ENCODE measurements at places on chromosomes 11 and 22.

- peak; percentile 65 for DNase-seq
These were observed 98.8 kb downstream of the MED15 start for GRCh38 chr22:20606041-20606783.

- DNase-seq: no peak
These were observed 143.2 kb downstream of the SBF2 start for GRCh38 chr11:10150800-10151199.

GRCh38 chr11:61281581-61282250 lies 13.4 kb downstream of the VWCE start:
- DNase-seq: no peak

DNA sequence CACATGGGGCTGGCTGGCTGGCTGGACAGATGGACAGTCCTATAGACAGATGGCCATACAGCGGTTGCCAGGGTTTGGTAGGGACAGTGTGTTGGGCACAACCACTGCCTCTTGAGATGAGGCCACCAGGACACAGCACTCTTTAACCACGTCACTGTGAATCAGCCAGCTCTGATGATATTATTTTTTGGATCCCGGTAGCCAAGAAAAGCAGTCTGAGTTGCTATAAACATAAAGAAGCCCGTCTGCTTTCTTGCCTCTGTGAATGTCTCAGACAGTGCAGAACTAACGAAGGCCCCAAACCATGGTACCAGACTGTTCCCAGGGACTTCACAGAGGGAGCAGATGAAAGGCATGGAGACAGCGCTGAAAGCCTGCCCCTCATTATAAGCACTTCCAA lies 115.9 kb upstream of the CSNK2A3 start:
- no peak for DNase-seq

GRCh38 chr11:25163421-25163820 lies 666.6 kb downstream of the LUZP2 start:
- no peak for DNase-seq

DNA sequence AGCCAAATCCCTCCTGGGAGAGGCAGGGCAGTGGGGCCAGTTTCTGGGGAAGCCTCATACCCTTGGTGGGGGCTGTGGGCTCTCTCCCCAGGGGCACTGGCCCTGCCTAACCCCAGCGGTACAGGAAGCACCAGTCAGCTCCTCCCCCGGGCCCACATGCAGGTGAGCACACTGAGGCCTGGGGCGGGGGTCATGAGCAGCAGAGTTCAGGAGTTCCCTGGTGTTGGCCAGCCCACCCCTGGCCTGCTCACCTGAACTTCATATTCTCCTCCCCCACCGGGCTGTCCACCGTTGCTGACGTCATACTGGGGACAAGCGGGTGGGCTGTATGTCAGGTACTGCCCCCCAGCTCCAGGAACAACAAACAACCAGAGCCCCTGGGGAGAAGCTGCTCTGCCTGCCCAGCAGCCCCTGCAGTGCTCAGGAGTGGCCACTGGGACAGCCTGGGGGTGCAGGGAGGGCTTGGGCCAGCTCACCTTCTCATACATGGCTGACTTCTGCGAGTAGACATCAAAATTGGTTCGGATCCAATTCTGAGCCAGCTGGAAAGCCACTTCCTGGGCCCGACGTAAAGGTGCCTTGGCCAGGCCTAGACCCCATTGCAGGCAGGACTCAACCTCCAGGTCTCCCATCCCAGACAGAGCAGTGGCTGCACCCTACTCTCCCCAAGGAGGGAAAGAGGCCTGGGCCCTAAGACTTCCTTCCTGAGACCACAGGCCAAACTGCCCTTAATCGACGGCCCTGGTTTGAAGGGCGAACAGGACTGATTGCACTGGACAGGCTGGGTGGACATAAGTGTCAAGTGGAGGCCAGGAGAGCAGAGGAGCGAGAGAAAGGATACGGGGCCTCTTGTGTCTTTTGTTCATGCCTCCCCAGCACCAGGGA lies 20.8 kb downstream of the TREH start:
- DNase-seq: no peak

DNA sequence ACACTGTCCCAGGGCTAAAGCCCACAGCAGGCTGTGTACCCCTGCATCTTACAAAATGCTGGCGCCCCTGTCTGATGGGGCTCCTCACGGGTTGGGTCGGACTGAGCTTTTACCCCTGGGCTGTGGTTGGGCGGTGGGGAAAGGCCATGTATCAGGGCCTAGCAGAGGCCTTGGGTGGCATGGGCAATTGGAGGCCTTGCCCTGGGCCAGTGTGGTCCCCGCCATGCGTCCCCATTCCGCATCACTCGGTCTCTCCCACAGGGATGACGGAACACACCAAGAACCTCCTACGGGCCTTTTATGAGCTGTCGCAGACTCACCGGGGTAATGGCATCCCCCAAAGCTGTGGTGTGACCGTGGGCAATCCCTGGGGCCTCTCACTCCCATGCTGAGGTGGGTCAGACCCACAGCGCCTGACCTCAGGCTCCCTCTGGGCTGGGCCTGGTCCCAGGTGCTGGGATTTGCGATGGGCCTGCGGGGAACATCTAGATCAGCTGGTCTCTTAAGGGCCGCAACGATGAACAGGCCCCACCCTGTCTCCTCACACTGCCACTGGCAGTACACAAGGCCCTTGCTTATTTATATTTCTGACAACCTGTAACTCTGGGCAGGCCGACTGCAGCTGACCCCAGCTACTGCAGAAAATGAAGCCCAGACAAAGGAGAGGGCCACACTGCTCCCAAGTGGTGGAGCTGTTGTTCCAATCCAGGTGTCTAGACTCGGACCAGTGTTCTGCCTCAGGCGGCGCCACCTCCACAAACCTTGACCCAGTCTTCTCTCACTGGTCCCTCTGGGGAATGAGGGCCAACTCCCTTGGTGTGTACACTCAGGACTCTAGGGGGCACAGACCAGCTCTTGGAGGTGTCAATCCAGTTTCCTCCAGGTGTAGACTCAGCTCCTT lies 12.3 kb downstream of the SLC16A8 start:
- no peak for DNase-seq

- no peak for DNase-seq
These were observed 941.0 kb upstream of the CHORDC1 start for GRCh38 chr11:91163619-91164451.

DNA sequence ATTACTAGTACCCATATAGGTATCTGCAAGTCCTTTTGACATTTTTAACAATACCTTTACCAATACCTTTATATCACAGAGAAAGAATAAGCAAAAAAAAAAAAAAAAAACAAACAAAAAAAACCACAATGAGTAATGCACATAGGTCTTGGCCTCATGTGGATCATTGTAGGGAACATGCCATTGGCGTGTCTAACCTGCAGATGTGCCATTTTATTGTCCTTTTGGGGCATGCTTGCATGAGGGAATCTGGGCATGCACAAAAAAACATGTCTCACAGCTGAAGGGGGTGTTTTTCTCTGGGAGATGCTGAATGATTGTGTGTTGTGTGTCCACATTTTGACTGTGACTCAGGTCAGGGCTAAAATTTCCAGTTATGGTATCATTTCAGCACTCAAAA lies 361.6 kb downstream of the GUCY1A2 start:
- DNase-seq: no peak

DNA sequence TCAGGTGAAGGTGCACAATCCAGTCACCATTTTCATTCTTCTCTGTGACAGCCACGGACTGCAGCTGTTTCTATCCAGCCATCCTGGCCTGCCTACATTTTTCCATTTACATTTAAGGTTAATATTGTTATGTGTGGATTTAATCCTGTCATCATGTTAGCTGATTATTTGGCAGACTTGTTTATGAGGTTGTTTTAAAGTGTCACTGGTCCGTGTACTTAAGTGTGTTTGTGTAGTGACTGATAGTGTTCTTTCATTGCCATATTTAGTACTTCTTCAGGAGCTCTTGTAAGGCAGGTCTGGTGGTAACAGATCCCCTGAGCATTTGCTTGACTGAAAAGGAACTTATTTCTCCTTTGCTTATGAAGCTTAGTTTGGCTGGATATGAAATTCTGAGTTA lies 364.2 kb downstream of the JRKL start:
- DNase-seq: no peak

DNA sequence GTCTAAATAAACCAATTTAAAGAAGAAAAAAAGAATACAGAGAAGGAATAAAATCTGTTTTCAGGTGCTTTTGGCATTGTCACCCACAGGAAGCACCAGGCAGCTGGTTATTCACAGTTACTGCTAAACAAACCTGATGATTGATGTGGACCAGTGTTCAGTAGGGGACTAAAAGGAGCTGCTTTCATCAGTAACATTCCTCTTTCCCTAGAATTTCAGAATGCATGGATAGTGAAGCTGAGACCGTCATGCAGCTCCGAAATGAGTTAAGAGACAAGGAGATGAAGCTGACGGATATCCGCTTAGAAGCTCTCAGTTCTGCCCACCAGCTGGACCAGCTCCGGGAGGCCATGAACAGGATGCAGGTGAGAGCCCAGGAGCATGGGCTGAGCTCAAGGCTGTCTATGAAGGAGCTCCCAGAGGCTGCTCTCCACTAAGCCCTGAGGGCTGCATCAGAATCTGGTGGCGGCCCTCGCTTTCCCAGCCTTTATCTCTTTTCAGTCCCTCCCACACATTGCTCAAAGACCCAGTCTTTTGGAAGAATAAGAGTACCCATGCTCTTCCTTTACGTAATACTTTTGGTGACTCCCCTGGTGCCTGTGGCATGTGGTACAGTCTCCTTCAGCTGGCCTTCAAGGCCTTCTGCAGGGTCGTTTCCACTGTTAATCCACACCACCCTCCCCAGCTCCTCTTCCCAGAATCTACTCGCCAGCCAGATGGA lies 69.5 kb downstream of the DBX1 start:
- DNase-seq: no peak

DNA sequence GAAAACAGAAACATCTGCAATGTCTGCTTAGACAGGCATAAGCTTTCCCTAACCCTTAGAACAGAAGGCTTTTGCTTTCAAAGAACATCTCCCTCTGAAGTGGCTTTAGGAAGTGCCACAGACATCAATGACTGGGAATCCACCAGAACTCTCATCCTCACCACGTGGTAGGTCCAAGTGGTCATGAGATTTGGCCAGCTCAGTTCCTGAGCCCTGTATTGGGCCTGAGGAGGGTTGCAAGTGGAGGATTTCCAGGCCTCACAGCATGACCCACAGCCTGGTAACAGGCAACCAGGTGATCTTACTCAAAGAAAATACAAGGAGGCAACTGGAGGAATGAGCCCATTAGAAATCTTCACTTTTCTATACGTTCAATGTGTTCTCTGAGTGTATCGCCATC lies 1.6 kb downstream of the CASP1 start:
- DNase-seq: no peak

- no peak for DNase-seq
These were observed 5.8 kb downstream of the CD44 start for GRCh38 chr11:35144806-35145205.

GRCh38 chr22:30340911-30341685 lies 14.4 kb upstream of the TBC1D10A start:
- no peak for DNase-seq

GRCh38 chr11:477052-477715 lies 27.1 kb downstream of the PTDSS2 start:
- no peak for DNase-seq

DNA sequence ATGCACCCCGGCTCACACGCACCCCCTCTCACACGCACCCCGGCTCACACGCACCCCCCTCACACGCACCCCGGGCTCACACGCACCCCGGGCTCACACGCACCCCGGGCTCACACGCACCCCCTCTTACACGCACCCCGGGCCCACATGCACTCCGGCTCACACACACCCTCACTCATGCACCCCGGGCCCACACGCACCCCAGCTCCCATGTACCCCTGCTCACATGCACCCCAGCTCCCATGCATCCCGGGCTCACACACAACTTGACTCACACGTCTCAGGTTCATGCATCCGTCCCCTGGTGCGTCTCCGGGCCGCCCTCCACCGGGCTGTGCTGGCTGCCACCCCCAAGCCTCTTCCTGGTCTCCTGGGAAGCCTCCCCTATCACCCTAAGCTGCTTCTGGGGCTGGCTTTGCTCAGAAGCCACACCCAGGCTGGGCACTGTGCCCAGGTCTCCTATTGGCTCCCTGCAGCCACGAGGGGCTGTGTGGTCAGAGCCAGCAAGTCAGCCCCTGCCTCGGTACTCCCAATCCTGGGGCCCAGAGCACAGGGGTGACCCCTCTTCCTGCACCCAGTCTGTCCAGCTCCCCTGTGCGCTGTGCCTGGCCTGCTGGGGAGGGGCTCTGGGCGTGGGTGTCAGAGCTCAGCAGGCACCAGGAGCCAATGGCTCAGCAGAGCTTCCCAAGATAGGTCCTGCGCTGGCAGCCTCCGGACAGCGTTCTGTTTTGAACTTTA lies 16.9 kb downstream of the TSPAN4 start:
- no peak for DNase-seq

- no peak for DNase-seq
These were observed 266.4 kb downstream of the BUD13 start for GRCh38 chr11:116506263-116506825.

GRCh38 chr11:117442869-117443239 lies 115.2 kb downstream of the CEP164 start:
- DNase-seq: no peak

- no peak for DNase-seq
These were observed 63.8 kb downstream of the TRIM29 start for GRCh38 chr11:120074076-120074475.

DNA sequence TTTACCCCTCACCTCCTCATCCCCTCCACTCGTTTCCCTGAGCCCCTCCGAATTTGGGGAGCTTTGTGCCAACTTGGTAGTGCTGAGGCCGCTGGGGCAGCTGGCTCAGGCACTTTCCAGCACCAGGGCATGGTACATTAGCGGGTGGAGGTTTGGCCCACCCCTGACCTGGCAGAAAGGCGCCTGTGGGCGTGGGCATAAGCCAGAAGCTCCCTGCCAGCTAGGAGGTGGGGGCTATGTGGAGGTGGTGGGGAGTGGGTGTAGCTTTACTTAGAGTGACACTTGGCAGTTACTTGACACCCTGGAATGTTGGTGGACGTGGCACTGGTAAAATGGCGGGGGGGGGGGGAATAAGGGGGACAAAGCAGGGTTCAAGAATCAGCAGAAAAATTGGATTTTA lies 10.3 kb upstream of the IGF2 start:
- DNase-seq: no peak

DNA sequence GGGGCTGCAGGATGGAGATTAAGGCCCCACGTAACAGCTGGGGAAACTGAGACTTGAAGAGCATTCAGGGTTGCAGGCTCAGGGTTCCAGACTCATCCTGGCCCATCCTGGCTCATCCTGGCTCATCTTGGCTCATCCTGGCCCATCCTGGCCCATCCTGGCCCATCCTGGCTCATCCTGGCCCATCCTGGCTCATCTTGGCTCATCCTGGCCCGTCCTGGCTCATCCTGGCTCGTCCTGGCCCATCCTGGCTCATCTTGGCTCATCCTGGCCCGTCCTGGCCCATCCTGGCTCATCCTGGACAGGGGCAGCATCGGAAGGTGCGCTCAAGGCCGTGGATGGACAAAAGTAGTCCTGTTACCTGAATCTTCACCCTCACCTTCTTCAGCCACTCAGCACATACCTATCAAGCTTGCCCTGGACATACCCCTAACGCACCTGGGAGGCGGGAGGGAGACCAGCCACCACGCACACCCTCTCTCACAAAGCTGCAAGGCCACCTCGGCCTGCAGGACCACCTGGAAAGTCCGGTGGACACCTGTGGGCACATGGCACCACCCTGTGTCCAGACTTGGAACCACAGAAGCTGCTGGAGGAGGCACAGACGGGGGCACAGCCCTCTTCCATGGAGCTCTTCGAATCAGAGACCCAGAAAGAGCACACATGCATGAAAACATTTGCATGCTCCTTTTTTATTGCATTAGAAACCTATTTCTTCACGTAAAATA lies 20.3 kb upstream of the NLRP6 start:
- no peak for DNase-seq

Measured in activated CD4-positive, alpha-beta T cell treated with anti-CD3 and anti-CD28 coated beads for 4 hours (primary cell).